Parietal lobe (tissue), 2 donors: ENCODE measurements at places on chromosomes 1 and 21. TPM values are rescaled to one million over a fixed set of nuclear protein-coding genes. Genes with fewer than 3 reads are reported as not detected.

C1orf115 gene
- total RNA-seq: 22.5 TPM

CNKSR1 gene
- total RNA-seq: 7.2 TPM

CD52 gene
- total RNA-seq: not detected

OMA1 gene
- total RNA-seq: 22.2 TPM
